BJ (cell line): ENCODE measurements at places on chromosomes 7 and 10. TPM values are rescaled to one million over a fixed set of nuclear protein-coding genes. Genes with fewer than 3 reads are reported as not detected.

The BTBD16 gene
- not detected in 2 replicates for polyA plus RNA-seq

GRCh38 chr7:128739048-128739962, at the start of gene CALU:
Gene CALU (plus strand): TSS chr7:128739359. CDS start chr7:128748584, 9,225 bp downstream.
- peak; percentile 84 for DNase-seq

The BMPR1A gene
- polyA plus RNA-seq, result 21.4 and 39.6 TPM in 2 replicates

DNA sequence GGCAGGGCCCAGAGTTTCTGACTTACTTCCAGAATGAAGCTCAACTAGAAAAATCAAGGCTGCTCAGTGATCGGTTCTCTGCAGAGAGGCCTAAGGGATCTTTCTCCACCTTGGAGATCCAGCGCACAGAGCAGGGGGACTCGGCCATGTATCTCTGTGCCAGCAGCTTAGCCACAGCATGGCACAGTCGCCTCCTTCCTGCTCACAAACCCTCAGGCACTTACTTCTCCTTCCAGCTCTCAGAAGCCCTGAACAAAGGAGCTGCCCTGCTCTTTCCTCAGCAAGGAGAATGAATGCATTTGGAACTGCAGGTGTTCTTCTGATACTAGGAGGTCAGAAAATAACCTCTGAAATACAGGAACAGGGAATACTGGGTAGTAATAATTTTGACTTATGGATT, 219.7 kb upstream of the PRSS1 start:
- DNase-seq, result no peak

- DNase-seq, result no peak
Measured at GRCh38 chr10:14519785-14520184, 189.1 kb upstream of the FRMD4A start.

DNA sequence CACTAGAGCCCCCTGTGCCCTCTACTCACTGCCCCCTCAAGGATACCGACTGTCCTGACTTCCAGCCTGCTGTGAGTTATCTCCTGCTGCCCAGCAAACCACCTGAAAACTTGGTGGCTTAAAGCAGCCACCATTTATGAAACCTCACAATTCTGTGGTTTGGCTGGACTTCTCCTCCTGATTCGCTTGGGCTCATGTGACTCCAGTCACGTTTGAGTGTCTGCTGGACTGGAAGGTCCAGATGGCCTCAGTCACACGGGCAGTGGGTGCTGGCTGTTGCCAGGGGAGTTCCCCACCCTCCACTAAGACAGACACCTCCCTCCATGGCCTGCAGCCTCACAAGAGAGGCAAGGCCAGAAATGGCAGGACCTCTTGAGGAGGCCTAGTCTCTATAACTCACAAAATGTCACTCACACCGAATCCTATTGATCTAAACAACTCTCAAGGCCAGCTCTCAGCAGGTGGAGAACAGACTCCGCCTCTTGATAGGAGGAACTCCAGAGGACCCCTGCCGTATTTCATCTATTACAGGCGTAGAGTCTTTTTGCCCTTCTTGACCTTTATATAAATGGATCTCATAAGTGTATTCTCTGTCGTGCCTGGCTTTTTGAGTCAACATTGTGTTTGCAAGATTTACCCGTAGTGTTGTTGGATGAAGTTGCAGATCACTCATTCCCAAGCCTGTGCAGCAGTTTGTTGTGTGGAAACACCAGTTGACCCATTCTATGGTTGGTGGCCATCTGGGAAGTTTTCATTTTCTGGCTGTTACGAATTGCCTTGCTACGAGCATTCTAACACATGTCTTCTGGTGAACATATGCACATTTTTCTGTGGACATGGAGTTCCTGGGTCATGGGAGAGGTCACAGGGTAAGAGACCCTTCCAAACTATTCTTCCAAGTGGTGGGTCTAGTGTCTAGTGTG, 48.3 kb downstream of the ZMIZ1 start:
- DNase-seq, result no peak

- no peak for DNase-seq
Measured at GRCh38 chr10:24119896-24120295, 89.0 kb upstream of the KIAA1217 start.

The MYPN gene
- 9.7 and 10.5 TPM in 2 replicates for polyA plus RNA-seq

DNA sequence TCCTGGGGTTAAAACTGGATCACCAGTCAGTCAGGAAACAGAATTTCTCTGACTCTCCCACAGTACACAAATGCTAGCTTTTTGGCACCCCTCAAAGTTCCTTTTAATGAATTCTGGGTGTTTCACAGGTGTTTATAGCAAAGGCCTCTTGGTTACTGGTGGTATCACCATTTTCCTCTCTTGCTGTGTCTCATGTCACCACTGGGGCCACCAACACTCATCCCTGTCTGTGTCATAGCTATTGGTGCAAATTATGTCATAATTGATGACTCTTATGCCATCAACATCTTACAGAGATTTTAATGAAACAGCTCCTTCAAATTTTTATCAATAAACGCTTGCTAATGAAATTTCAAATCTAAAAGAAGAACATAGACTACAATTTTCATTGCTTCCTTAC, 27.7 kb upstream of the OSBPL3 start:
- DNase-seq, result no peak

The TFEC gene
- polyA plus RNA-seq, result not detected in 2 replicates

DNA sequence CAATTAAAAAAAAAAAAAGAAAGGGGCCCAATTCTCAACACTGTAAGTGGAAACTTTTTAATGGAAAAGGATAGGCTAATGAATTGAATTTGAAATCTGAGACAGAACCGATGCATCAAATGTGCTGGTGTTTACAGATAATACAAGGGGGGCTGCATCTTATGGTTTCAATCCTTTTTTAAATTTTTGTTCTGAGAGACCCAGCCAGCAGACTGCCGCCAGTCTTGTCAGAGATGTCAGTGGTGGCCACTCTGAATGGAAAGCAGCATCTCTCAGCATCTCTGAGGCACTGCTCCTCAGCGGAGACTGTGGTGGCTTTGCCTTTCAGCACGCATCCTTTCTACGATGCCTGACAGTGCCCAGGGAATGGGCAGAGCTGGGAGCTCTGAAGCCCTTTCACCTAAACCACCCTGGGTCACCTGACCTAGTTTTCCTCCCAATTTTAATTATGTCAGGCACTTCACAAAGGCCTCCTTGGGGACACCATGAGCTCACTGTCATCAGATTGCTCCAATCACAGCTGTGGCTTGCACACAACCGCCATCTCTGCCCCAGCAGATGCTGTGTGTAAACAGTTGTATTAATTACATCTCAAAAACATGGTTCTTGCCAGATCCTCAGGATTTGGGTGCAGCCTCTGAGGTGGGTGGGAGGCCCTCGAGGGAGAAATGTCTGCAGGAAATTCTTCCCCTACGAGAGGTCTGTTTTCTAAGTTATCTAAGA, 81.2 kb downstream of the EGFR start:
- no peak for DNase-seq

The SUV39H2 gene
- polyA plus RNA-seq, result 2.2 and 5.7 TPM in 2 replicates

DNA sequence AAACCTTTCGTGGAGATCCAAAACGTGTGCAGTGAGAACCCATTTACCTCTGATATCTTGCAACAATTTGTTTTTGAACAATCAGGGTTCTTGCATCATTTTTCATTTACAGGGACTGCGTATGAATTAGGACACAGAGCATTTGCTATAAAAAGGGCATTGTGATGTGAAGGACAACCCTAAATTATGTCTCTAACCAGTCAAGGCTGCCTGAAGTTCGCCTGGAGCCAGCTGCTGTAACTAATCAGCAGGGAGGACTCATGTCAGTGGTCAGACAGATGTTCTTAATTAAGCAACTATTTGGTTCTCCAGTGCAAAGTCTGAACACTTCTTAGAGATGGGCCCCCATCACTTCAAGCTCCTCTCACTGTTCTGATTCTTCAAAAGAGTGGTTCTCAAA, 674.8 kb downstream of the KCNMA1 start:
- peak; percentile 40 for DNase-seq

DNA sequence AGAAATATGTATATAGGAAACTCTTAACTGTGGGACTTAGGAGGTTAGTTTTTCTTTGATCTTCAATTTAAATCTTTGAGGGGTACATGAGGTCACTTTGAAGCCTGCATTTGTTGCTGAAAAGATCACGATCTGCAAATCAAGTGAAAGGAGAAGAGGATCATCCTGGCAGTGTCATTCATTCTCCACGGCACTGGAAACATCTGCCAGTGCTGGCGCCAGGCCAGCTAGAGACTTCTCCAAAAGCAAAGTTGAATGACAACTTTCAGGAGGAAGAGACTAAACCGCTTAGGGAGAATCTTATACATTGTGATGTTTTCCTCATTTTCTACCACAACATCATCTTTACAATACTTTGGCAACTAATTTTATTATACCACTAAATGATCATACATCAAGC, 42.5 kb downstream of the MRC1 start:
- DNase-seq, result no peak

The ANKRD30A gene
- polyA plus RNA-seq, result not detected in 2 replicates

GRCh38 chr7:27345164-27345887, 102.7 kb downstream of the EVX1 start:
- DNase-seq, result no peak
